Left lung (tissue), 14 donors: ENCODE measurements at places on chromosomes 5 and 9. TPM values are rescaled to one million over a fixed set of nuclear protein-coding genes. Genes with fewer than 3 reads are reported as not detected.
A peak's percentile ranks its signal among the peaks of the same experiment; 100 is the strongest.

DNA sequence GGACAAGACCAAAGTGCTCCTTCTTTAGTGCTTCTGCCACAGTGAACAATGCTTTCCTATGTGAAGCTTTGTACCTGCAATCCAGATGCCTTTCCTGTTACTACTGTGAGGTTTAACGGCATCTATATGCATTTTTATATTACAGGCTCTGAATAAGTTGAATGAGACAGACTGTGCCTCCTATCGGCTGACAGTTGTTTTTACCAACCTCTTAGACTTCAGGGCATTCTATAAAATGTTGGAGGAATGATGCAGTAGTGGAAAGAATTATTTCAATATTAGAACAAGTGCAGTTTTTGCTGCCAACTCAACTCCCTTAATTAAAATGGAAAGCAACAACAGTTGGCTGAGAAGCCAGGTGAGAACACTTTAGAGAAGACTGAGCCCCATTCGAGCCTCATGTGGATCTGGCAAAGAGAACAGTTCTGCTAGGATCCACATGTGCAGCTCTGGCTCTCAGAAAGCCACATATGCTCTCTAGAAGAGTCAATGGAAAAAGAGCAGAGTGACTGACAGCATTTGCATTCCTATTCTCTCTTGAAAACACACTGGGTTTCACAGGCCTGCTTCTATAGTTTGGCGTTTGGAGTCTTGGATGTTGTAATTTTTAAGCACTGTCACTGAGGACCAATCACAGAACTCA, 147.5 kb downstream of the LURAP1L start:
- DNase-seq = no peak
- no peak overlapping the region for H3K27ac ChIP-seq
- no peak overlapping the region for H3K4me3 ChIP-seq
- H3K27me3 ChIP-seq = no peaks in the 10 kb centered on the region

DNA sequence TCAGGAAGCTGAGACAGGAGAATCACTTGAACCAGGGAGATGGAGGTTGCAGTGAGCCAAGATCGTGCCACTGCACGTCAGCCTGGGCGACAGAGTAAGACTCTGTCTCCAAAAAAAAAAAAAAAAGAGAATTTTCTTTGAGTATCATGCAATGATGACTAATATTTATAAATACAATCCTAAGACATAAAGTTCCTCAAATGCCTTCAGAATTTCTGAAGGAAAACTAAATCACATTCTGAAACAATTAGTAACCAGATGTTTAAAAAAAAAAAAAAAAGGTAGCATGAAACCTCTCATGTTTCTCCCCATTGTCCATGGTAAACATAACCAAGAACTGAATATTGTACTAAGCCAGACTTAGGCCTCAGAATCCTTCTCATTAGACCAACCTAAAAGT, 23.1 kb downstream of the MLLT3 start:
- no peaks in the 10 kb centered on the region for H3K27me3 ChIP-seq
- H3K36me3 ChIP-seq = no peaks in the 10 kb centered on the region
- no peak for DNase-seq
- no peak overlapping the region for H3K27ac ChIP-seq

DNA sequence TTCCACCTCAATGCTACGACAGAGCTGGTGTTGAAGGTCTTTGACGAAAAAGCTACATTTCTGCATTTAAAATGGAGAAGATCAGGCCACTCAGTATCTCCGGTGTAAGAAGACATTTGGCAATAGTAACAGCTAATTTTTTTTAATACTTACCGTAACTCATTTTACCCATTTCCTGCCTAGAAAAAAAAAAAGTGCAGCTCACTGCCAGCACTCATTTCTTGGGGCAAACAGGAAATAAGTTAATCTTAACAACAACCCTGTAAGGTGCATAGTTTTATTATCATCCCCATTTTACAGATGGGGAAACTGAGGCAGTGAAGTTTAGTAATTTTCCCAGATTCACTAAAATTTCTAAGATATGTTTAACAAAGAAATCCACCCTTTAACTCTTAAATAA, 27.4 kb upstream of the KCNMB1 start:
- H3K27ac ChIP-seq = no peak overlapping the region
- no peak for DNase-seq
- H3K4me1 ChIP-seq = peaks cover 8% of the 10 kb centered on the region
- no peak overlapping the region for H3K4me3 ChIP-seq
- no peaks in the 10 kb centered on the region for H3K36me3 ChIP-seq

GRCh38 chr5:164326219-164326618, 820.8 kb downstream of the MAT2B start:
- no peak overlapping the region for H3K4me3 ChIP-seq
- no peaks in the 10 kb centered on the region for H3K36me3 ChIP-seq
- no peak for DNase-seq
- no peak overlapping the region for H3K27ac ChIP-seq

DNA sequence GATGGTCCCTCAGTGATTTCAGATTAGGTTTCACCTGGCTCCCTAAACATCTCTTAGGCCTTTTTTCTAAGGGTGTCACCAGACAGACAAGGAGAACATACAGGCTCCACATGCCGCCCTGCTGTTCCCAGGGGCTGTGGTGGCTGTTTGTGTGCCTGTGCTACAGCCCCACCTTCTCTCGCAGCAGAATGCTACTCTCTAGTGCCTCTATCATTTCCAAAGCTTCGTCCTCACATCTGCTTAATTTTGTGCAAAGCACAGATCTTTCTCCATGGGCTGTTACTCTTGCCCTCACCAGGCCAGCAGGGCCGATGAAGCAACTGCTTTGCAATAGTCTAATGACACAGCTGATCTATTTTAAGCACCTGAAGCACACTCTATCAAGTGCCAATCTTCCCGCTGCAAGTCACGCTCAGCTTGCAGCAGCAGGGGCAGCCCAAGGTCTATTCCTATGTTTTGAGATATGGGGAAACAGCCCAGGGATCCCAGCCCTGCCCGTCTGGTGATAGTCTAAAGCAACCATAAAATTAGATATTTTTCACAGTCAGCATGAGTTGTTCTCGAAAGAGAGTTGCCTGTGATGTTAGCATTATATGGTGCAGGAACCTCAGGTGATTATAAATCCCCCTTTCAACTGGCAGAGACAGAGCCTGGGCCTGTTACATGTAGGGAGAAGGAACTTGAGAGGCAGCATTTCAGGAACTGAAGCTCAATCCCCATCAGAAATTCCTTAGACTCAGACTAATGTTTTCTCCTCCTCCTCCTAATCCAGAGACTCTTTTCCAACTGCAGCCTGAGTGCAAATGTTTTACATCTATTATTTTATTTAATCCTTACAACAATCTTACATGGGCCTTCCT, 12.7 kb downstream of the ABLIM3 start:
- H3K4me3 ChIP-seq = no peak overlapping the region
- DNase-seq = no peak
- H3K4me1 ChIP-seq = peaks cover 52% of the 10 kb centered on the region
- no peak overlapping the region for H3K27ac ChIP-seq
- H3K36me3 ChIP-seq = no peaks in the 10 kb centered on the region

DNA sequence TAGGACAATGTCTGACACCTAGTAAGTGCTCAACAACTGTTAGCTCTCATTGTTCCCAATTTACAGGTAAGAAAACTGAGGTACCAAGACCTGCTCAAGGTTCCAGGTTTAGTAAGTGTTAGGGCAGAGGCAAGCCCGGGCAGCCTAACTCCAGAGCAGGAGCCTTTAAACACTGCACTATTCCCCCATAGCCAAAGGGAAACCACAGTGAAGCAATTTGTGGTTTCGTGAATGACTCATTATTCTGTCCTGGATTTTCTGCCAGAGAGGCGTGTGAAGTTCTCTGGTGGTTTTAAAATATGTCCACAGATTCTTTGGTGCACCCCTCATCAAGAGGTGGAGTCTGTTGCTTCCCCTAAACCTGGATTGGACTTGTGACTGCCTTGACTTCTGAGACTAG, 1.0 kb upstream of the MCC start:
- peaks cover 3% of the 10 kb centered on the region for H3K27me3 ChIP-seq
- no peaks in the 10 kb centered on the region for H3K36me3 ChIP-seq
- DNase-seq = no peak

DNA sequence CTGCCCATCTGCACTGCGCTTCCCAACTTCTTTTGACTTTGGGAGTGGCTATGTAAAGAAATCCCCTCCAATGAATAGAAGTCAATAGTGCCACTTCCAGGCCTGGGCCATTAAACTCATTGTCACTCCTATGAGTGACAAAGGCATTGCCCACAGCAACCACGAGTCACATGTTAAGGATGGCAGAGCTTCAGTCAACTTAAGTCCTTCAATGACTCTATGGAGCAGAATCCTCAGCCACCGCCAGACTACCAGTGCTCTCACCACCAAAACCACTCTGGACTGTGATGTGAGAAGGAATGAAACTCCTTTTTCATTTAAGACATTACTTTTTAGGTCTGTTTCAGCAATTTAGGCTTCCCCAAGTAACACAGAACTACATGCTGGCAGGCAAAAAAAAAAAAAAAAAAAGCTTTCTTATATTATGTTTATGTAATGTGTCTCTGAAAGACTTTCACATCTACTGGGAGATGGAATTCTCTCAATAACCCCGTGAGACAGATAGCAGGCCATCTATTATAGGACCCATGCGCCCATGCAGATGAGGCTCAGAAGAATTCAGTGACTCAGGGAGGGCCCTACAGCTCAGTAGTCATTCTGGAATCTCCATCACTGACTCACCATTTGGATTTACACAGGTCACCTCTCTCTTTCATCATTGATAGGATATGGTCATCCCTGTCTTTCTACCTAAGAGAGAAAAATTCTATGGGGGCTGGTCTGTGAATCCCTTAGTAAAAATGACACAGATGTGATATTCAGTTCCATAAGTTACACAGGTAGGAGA, 180.5 kb downstream of the CEMIP2 start:
- H3K4me1 ChIP-seq = no peaks in the 10 kb centered on the region
- no peaks in the 10 kb centered on the region for H3K27me3 ChIP-seq
- no peaks in the 10 kb centered on the region for H3K36me3 ChIP-seq
- no peak overlapping the region for H3K27ac ChIP-seq
- no peak overlapping the region for H3K4me3 ChIP-seq

DNA sequence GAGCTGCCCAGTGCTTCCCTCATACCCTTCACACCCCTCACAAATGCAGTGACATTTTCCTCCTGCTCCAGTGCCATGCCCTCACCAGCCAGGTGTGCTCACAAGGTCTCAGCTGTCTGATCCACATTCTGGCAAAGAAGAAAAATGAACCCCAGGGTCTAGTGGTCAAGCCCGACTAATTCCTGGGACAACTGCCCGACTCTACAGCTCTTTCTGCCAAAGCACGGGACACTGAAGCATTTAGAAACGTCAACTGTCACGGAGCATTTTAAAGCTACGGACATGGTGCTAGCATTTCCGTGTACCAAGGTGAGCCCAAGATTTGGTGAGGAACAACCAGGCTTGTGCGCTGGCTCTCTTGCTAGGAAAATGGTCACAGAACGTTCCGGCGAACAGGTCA, 56.8 kb upstream of the PHYKPL start:
- no peak overlapping the region for H3K27ac ChIP-seq
- DNase-seq = no peak

GRCh38 chr5:57891443-57891842, 408.8 kb upstream of the ACTBL2 start:
- H3K27ac ChIP-seq = no peak overlapping the region
- H3K4me3 ChIP-seq = no peak overlapping the region
- no peaks in the 10 kb centered on the region for H3K36me3 ChIP-seq
- no peak for DNase-seq

GRCh38 chr9:93307468-93308157, 123.7 kb downstream of the WNK2 start:
- DNase-seq = no peak
- H3K27ac ChIP-seq = no peak overlapping the region
- no peaks in the 10 kb centered on the region for H3K36me3 ChIP-seq

DNA sequence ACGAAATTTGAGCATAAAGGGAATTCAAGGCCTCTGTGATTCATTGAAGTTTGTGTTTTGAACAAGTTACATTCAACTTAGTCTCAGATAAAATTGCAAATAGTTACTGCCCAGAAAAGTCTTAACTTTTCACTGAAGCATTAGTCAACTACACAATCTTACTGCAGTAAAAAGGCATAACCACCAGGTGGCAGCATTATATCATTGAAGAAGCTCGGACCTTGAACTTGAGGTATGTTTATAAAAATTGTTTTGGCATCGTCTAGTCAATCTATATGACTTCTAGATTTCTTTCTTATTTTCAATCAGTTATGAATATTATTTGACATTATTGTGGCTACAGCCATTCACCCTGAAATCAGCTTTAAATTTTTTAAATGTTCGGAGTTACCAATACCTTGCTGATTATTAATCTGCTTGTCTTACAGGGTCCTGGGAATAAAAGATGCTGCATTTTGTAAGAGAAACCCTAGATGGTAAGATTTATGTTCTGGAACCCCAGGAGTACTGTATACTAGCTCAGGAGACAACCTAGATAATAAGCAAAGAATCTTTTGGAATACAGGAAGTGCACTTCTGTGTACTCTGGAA, 83.9 kb upstream of the GRAMD2B start:
- no peak overlapping the region for H3K4me3 ChIP-seq
- H3K36me3 ChIP-seq = no peaks in the 10 kb centered on the region
- no peaks in the 10 kb centered on the region for H3K4me1 ChIP-seq
- no peak overlapping the region for H3K27ac ChIP-seq
- H3K27me3 ChIP-seq = no peaks in the 10 kb centered on the region

DNA sequence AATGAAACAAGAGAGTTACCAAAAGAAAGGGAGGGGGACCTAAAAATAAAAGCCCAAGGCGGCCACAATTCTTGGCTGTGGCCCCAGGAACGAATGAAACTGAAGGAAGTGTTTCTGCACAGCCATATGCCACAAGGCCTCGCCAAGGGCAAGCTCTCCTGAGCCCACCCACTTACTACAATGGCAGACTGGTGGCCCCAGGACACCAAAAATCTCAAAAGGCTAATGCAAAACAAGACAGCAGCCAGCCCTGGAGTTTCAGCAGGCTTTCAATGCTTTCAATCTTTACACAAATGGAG, 4.0 kb downstream of the CAMSAP1 start:
- H3K27ac ChIP-seq = no peak overlapping the region
- no peak overlapping the region for H3K4me3 ChIP-seq
- H3K4me1 ChIP-seq = peaks cover 4% of the 10 kb centered on the region
- DNase-seq = no peak
- H3K36me3 ChIP-seq = no peaks in the 10 kb centered on the region
- no peaks in the 10 kb centered on the region for H3K27me3 ChIP-seq

DNA sequence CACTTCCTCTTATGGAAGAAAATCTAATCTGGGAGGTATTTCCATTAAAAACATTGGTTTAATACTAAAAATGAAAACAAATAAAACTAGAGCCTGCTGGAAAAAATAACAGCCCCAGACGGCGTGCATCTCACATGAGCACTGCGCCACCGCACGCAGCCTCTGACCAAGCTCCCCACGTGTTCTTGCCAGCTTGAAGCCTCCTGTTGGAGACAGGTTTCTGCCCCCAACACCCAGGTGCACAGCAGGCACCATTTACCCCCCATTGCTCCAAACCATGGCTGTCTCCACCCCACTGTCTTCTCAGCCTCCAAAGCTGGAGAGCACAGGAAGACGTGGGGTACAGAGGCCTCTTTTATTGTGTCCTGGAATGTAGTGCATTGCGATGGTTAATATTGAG, 10.7 kb upstream of the COL5A1 start:
- peak; percentile 13 for DNase-seq
- no peaks in the 10 kb centered on the region for H3K4me1 ChIP-seq
- H3K27me3 ChIP-seq = no peaks in the 10 kb centered on the region
- H3K27ac ChIP-seq = no peak overlapping the region
- no peak overlapping the region for H3K4me3 ChIP-seq
- H3K36me3 ChIP-seq = no peaks in the 10 kb centered on the region

Gene IL3
- not detected for total RNA-seq

Gene ACER2
- 8.1 TPM for total RNA-seq

Gene PDGFRB
- 129 TPM for total RNA-seq

Gene SLCO6A1
- not detected for total RNA-seq

Gene SH3GL2
- 0.84 TPM for total RNA-seq

Gene SH2D3C
- total RNA-seq = 41.9 TPM

Gene GGTA1
- total RNA-seq = 4.8 TPM

Gene FYB1
- total RNA-seq = 93.7 TPM

Gene DNM1
- 17.2 TPM for total RNA-seq

Gene DIPK1B
- total RNA-seq = 12.6 TPM

Gene TMEM215
- total RNA-seq = not detected

Gene VPS13A
- 36.1 TPM for total RNA-seq
